ENCODE measurements at places on chromosomes 1 and 21.
A peak's percentile ranks its signal among the peaks of the same experiment; 100 is the strongest.

- no peak for DNase-seq
Observed at GRCh38 chr21:29205988-29206387, 75.5 kb downstream of the MAP3K7CL start.

GRCh38 chr1:245111073-245111472 lies 43.7 kb upstream of the KIF26B start:
- no peak for DNase-seq

DNA sequence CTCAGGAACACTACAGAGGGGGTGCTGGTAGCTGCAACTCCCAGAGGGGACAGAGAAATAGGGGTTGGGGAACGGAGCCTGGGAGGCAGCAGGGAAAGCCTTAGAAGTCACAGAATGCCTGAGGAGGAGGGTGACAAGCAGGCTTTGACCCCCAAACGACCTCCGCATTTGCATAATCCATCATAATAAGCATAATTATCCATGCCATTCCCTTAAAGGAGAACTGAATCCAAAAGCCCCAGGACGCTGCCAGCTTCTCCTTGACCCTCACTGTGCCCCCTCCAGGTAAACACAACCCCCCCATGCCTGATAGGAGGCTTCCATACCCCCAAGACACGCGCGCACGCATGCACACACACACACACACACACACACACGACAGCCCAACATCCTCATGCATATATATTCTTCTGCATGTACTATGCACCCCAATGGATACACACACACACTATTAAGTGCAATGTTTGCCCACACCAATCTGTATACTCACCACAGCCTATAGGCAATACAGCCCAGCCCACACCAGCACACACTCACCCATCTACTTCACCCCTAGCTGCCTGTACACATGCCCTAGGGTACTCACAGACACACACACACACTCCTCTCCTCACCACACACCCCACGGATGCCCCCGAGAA lies 27.8 kb downstream of the SDC3 start:
- no peak for DNase-seq

DNA sequence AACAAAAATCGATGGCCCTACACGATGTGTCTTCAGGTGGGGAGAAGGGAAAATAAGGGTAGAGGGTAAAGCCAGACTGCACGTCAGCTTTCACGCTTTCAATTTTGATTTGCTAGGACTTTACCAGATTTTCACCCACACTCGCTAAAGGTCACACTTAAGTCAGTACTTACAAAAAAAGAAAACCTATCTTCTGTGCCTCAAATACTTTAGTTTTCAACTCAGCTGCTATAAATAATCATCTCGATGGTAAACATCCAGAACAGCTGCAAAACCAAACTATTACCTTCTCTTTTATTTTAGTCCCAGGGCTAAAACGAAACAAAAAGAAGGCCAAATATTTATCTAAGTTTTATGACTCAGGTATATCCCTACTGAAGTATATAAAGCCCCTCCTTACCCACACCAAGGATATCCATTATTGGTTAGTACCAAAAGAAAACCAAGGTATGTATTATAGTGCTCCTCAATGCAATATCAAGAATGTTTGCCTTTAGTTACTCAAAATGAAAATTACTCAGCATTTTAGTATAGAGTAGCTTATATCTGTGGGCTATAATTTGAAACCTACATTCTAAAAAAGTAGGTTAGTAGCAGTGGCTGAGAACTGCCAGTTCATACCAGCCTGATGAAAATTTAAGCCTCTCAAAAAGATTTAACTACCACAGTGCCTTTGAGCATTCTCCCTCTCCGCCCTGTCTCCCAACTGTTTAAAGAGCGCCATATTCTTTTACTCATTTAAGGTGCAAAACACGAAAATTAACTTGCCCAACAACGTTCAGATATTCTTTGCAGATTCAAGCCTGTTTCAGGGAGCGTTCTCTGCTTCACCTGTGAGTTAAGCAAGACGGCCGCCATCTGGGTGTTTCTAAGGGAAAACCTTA lies 1.5 kb downstream of the CSDE1 start:
- DNase-seq: no peak

DNA sequence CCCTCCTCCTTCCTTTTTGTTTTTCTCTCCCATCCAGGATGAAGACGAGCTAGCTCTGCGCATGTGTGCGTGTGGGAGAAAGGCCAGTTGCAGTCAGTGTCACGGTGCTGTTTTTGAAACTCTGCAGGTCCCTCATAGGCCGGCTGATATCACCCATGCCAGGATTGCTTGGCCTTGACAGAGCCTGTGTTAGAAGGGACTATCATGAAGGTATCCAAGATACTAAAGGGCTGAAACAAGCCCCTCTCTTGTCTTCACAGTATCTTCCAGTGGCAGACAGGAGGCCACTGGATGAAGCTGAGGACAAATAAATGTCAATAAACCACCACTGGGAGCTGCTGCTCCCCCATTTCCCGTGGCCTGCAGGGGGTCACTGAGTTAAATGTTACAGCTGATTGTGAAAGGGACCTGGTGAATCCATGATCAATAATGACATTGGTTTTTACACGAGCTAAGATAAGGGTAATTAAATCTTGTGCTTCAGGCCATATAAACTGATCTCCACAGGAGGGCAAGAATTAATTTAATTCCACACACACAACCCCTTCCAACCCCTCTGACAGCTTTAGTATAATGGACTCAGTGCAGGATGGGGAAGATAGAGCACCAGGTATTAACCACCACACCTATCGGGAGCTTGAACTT lies 64.6 kb upstream of the TARBP1 start:
- no peak for DNase-seq

DNA sequence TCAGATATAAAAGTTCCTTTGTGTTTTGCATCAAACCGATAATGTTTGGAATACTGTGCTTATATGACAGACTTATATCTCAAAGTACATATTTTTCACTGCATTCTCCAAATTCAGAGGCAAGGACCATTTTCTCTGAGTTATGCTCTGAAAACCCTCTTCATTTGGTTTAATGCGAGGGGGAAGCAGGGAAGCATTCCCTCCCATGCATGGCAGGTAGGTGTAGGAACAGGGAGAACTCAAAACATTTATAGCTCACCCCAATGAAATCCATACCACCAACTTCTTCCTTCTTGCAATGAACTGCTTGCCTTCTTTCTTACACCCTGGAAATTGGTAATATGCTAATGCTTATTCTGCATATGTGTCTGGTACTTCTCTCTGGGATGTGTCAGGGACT lies 10.7 kb upstream of the ERICH3 start:
- no peak for DNase-seq

DNA sequence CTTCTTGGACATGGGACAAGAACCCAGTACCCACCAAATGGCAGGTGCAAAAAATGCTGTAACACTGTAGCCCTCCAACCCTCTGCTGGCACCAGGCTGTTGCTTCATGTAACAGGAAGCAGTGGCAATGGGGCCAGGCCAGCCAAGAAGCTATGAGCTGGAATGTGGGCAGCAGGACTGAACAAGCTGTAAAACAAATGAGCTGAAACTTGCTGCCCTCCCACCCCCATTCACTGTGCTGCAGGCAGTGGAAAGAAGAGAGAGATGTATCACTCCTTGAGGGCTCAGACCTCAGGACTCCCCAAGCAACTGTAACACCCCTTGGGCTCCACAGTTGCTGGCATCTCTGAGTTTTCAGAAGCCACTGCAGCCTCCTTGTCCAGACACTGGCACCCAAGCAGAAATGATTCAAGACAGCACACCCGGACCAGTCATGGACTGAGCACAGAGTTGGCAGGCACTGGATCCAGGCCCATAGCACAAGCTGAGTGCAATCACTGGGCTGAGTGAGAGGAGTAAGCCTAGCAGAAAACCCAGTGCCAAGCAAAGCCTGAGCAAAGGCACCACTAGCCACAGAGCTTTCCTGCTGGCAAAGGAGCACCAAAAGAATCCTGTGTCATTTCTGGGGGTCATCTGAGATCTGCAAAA lies 321.4 kb upstream of the CXADR start:
- DNase-seq: no peak

DNA sequence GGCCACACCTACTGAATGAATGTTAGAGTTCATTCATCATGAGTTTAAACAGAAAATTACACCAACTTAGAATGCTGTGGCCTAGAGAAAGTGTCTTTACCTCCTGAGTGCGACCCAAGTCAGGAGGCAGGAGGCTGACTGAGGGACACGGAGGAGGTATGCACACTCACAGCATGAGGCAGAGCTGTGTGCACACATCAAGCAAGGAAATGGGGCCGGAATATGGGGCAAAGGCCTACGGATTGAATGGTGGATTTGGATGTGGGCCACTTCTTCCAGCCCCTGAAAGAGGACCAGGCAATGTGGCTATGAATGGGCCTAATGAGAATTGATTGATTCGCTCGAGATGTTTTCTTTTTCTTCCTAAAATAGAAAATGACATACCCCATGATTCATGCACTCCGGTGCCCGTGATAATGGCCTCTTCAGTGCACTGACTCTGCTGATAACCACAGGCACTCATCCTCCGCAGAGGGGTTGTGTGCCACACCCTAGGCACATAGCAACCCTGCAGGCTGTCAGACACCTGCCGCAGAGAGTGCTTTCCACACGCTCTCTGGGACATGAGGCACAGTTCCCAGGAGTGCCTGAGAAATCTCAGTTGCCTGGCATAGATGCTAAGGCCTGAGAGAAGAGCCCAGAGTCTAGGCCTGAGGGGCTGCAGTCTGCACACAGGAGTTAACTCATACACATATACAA lies 155.5 kb downstream of the GLUL start:
- peak; percentile 55 for DNase-seq

- no peak for DNase-seq
Observed at GRCh38 chr1:201466492-201466891, 2.5 kb downstream of the PHLDA3 start.

GRCh38 chr21:33300701-33301631 lies 23.8 kb upstream of the IFNAR1 start:
- DNase-seq: no peak

DNA sequence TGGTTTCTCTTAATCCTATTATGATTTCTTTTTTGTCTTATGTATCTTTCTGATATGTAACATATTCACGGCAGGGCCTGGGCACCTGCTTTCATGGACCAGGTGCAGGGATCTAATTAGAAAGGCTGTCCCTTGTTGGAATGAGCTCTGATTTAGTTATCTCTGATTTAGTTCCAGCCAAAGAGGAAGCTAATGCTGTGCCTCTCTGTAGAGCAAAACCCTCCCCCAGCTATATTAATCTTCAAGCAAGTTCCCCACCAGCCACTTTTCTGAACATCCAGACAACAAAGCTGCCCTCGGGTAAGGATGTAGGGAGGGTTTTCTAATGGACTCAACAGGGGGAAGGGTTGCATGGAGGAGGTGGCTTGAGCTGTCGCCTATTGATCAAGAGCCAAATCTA lies 6.1 kb downstream of the TSACC start:
- DNase-seq: no peak

DNA sequence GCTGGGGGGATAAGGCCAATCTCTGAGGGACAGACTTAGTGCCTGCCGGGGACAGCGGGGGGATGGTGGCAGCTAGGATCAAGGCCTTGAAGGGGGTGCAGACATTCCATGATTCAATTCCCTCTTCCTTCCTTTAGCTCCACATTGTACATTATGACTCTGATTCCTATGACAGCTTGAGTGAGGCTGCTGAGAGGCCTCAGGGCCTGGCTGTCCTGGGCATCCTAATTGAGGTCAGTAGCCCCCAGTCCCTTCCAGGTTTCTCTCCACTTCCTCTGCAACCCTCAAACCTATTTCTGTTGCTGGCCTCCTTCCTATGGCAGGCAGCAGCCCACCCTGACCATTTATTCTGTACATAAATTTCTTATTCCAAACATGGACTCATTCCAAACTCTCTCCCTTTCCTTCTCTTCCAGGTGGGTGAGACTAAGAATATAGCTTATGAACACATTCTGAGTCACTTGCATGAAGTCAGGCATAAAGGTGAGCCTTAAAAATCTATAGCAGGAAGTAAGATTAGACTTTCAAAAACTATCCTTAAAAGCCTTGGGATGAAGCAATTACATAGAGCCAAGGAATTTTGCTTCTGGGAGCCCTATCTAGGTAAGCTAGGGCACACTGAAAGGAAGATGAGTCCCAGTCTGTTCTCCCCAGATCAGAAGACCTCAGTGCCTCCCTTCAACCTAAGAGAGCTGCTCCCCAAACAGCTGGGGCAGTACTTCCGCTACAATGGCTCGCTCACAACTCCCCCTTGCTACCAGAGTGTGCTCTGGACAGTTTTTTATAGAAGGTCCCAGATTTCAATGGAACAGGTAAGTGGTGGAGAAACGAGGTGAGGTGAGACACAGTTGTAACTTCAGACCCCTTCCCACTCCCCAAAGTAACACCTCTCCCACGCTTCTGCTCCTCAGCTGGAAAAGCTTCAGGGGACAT lies 5.1 kb downstream of the CA14 start:
- no peak for DNase-seq

DNA sequence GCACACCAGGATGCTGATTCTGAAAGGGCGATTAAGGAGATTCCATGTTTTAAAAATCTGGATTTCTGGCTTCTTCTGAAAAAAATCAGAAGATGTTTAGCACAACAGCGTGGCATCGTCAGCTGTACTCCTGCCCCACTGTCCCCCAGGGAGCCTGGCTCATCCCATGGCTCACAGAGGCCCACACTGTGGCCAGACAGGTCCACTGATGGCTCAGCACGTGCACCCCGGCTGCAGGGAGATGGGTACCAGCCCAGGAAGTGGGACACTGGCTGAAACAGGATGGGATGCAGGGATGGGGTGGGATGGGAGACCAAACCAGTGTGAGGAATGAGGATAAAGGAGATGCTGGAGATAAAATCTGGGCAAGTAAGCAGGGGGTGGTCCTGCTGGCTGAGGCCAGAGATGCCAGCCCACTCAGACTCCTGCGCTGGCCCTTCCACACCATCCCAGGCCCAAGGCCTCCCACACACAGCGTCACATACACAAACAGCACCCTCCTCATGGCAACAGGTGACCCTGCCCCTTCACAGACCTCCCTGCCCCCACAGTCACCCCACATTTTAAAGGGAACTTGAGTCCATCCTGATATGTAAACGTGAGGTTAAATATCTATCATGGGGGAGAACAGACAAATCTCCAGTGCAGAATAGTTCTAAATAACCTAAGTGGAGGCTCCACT lies 23.9 kb upstream of the SAMD11 start:
- peak; percentile 1 for DNase-seq

GRCh38 chr1:233085566-233085965 lies 135.2 kb downstream of the NTPCR start:
- DNase-seq: peak; percentile 24

DNA sequence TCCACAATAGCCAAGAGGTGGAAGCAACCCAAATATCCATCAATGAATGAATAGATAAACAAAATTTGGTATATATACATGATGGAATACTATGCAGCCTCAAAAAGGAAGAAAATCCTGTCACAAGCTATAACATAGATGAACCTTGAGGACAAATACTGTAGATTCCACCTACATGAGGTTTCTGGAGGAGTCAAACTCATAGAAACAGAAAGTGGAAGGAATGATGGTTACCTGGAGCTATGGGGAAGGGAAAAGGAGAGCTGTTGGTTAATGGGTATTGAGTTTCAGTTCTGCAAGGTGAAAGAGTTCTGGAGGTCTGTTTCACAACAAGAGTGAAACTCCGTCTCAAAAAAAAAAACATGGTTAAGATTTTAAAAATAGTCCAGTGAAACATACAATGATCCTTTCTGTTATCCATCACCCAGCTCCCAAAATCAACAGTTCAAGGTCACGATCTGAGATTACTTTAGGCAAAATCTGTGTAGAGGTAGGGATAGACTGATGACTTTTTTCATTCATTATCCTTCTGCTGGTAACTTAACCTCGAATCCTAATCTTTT lies 80.8 kb upstream of the HNRNPU start:
- no peak for DNase-seq
